Nasal cavity respiratory epithelium epithelial cell of viscerocranial mucosa (primary cell): ENCODE measurements at places on chromosomes 7 and 10. TPM values are rescaled to one million over a fixed set of nuclear protein-coding genes. Genes with fewer than 3 reads are reported as not detected.

Gene IFIT2
- 5.1 and 6.4 TPM in 2 replicates for total RNA-seq

Gene SLC26A5
- total RNA-seq: not detected in 2 replicates

Gene SH2B2
- total RNA-seq: 2.4 and 5.1 TPM in 2 replicates

Gene PDLIM1
- total RNA-seq: 27.0 and 105 TPM in 2 replicates

Gene TCF7L2
- total RNA-seq: 1.0 and 3.1 TPM in 2 replicates

Gene SYCE1
- total RNA-seq: not detected in 2 replicates

Gene PGAM2
- total RNA-seq: not detected in 2 replicates

Gene OR6V1
- total RNA-seq: not detected in 2 replicates

Gene IDI2
- total RNA-seq: not detected in 2 replicates
